CD4-positive, CD25-positive, alpha-beta regulatory T cell (primary cell): ENCODE measurements at places on chromosomes 7 and 10. TPM values are rescaled to one million over a fixed set of nuclear protein-coding genes. Genes with fewer than 3 reads are reported as not detected.

Gene MAT1A
- total RNA-seq, result not detected

Gene KAZALD1
- not detected for total RNA-seq

Gene GTF2IRD2
- 10.4 TPM for total RNA-seq

Gene ZNF467
- total RNA-seq, result 1.1 TPM

Gene OR6B1
- total RNA-seq, result not detected

Gene GHRHR
- total RNA-seq, result not detected

Gene HECW1
- total RNA-seq, result 0.52 TPM

Gene CYP3A7
- not detected for total RNA-seq

Gene TRIM50
- not detected for total RNA-seq

Gene EBF3
- total RNA-seq, result not detected

Gene ANKRD1
- not detected for total RNA-seq

Gene LRRC61
- 10.7 TPM for total RNA-seq
